ENCODE measurements at places on chromosomes 6 and 20. TPM values are rescaled to one million over a fixed set of nuclear protein-coding genes. Genes with fewer than 3 reads are reported as not detected.

GRCh38 chr6:155260686-155261085, 3.1 kb upstream of the CLDN20 start:
- DNase-seq = no peak

DNA sequence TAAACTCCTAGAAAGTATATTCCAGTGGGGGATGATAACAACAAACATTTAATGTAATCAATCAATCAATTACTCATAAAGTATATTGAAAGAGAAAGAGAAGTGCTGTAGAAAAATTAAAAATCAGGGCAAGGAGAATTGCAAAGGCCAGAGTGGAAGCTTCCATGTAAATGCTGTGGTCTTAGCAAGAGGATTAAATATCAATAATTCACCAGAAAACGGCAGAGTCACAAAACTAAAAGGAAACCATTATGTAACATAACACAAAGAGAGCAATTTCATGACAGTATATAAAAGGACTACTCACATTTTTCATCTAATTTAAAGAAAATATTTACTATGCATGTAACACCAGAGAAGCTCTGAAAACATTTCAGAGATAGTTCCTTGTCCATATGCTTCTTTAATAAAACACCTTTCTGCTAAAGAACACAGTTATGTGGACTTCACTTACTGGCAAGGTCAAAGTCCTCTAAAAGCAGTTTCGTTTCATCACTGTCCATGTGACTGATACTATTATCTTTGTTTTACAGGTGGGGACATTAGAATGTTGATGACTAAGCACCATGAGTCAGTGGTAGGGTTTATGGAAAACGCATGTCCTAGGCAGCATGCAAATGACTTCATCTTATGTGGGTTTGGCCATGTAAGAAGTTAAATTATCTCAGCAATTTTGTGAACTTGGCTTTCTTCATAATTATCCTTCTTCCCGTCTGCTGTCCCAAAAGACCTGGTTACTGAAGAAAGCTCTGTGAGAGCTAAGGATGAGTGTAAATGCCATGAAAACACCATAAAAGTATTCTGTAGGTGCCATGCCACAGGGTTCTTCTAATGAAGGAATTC, 185.8 kb upstream of the TENT5A start:
- no peak for DNase-seq

DNA sequence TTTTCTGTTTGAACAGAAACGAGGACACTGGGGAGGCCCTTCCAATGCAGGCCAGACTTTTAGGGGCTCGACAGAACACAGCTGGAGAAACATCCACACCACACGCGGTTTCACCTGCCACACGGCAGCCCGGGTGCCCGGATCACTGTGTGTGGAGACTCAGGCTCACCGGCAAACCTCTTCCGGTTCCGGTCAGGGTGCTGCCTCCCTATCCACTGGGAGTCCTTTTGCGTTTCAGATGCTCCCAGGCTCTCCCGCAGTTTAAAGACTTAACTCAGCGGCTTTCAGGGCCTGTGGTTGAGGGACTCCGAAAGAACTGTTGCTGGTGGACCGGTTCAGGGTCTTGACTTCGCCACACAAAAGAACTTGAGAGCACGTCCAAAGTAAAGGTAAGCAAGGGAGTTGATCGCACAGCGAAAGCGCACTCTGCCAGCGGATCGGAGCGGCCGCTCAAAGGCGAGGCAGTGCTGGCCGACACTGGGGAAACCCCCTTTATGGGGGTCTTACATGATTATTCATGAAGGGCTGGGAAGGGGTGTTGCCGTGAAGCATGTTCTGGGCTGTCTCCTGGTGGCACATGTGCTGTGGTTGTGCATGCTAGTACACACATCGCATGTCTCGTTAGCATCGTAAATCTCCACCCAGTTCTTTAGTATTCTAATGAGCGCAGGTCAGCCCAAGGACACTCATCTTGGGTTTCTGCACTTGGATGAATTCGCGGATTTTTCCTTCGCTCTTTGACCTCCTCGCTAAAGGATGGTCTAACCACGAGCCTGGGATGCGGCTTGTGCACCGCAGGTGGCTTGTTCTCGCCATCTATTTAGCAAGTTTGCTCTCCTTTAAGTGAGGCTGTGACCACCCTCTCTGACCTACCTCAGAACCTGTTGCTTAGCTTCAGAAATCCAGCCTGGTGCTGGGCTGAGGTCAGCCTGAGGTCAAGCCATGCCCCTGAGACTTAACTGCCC, 180.3 kb downstream of the CDH26 start:
- peak; percentile 83 for DNase-seq

- DNase-seq = no peak
Measured at GRCh38 chr6:16095180-16095579, 33.7 kb upstream of the MYLIP start.

DNA sequence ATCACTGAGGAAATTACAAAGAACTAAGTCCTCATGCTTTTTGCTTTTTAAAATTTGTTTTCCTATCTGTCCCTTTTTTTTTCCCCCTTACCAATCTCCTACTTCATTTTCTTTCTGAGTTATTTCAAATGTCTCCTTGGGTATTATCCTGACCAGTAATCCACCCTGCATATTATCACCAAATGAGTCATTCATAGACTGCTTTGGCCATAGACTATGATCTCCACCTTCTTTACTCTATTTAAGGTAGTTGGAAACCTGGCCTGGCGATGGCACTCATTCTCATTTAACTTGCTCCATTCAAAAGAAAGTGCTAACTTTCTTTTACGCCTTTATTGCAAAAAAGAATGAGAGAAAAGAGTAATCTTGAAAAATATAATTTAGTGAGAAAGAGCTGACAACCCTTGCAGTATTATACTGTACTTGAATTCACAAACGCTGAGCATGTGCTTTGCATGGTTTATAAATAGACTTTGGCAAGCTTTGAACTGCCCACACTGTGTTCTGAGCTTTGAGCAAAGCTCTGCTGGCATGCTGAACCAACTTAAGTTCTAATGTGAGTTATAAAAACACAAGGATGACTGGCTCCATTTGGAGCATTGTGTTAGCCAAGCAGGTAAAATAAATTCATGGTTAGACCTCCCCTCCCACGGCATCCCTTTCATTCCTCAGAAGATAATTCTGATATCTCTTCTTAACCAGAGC, 198.9 kb downstream of the NKAIN2 start:
- DNase-seq = no peak

DNA sequence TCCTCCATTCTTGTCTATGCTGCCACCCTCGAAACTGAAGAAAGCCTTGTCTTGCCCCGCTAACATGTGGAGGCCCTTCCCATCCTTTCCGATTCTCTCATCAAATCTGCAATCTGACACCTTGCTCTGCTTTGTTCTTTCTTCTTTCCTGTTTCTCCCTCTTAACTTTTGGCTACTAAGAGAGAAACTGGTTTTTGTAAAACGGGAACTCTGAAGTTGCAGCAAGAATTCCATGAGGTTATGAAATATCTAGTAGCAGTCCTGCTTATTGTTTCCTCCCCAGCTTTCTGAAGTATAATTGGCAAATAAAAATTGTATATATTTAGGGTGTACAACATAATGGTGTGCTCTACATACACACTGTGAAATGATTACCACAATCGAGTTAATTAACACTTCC, 80.2 kb downstream of the MAP7 start:
- no peak for DNase-seq

The GLP1R gene
- 6.8 TPM for total RNA-seq

DNA sequence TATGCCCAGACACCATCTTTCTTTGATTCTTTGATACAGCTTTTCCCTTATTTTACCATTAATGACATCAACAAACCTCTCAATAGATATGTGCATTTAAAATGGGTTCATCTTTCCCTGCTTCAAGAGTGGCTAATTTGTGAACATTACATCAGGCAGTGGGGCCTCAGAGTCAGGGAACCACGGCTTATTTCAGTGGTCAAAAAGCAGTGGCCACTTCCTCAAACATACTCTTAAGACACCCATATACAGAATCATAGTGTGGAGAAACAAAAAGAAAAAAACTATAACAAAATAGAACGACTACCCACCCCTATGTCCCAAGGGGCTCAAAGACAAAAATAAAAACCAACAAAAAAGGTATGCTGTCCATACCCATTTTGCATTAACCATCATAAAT, 12.9 kb downstream of the SALL4 start:
- DNase-seq = no peak

The AKAP7 gene
- 11.1 TPM for total RNA-seq

GRCh38 chr6:98797217-98797994, 37.0 kb upstream of the POU3F2 start:
- no peak for DNase-seq

DNA sequence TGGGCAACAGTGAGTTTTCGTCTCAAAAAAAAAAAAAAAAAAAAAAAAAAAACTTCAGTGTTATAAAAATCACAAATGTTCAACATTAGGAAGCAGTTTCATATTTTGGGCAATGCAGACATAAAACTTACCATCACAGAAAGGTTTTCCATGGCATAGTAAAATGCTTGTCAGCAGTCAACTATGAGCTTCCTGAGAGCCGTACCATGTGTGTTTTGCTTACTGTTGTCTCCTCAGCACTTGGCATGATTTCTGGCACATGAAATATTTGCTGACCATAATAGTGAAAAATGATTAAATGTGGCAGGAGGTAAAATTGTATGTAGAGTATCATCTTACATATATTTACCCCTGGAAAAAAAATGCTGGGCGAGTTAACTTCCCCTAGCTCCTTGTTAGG, 237.5 kb upstream of the SLC35B3 start:
- no peak for DNase-seq

DNA sequence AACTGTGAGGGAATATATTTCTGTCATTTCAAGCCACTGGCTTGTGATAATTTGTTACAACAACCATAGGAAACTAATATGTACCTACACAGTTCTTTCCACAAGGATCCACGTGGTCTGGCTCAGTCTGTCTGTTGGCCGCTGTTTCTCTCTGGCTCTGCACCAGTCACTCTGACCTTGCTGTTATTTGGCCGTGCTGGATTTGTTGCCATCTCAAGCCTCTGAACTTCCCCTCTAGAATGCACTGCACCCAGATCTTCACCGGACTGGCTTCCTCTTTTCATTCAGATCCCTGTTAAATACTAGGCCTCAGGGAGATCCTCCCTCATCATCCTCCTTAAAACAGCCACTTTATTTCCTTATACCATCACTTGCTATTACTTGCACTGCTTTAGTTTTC, 446.8 kb downstream of the TFAP2B start:
- DNase-seq = no peak

DNA sequence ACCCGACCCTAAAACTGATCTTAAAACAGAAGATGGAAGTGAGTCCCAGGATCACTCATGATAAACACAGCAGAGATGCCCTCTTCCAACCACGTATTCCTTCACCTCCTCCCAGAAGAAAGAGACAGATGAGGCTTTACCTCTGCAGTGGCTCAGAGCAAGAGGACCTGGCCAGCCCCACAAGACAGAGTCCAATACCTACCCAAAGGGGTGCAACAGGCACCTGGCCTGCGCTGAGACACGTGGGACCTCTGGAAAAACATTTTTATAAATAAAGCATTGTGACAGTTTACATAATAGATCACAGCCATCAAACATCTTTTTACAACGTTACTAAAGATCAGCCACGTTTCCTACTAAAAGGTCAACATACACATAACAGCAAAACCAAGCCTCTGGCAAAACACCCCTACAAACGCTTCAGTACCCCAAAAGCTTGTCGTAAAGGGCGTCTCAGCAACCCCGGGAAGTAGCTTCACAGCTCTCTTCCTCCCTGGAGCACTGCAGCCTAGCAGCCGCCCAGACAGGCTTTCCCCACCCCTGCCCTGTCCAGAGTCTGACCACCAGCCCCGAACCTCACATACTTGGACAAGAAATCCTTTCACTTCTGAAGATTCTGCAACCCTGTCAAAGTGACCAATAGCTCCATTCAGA, 2.9 kb downstream of the TAF4 start:
- no peak for DNase-seq

DNA sequence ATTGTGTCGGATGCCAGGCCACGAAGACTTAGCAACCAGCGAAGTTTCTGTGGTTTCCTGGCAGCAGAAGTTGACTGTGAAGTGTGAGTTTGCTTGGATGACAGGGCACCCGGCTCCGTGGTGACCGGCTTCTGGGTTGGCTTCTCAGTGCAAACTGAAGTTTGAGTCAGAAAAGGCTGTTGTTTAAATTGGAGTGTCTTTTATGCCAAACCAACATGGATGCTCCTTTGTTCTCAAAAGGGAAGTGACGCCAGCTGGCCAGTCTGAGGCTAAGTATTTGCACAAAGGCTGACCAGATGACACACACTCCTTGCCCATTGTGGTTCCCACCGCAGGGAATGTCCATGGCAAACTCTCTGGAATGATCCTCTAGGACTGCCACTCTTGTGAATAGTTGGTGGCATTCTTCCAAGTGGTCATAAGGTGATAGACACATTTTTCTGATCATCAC, 164.8 kb upstream of the QKI start:
- no peak for DNase-seq

DNA sequence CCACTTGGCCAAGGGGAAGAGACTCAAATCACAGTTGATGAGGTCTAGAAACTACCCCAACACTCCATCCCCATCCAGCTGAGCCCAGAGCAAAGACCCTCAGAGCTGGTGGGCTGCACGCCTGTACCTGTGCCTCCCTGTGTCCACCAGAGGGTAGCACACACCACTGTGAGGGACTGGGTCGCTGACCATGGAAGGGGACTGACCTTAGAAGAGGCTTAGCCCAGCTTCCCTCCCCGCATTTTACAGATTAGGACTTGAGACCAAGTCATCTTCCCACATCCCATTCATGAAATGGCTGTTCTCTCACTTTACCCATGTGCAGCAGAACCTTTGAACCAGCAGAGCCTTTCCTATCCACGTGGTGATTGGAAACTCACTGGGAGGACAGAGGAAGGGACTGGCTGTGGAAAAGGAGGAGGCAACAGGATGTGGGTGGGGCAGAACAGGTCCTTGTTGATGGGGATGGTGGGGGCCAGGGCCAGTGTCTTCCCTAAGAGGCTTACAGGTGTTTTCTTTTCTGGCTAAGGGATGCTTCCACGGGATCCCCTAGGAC, 44.3 kb downstream of the CPXM1 start:
- DNase-seq = no peak

- no peak for DNase-seq
Measured at GRCh38 chr20:60252866-60253265, 294.6 kb downstream of the CDH26 start.

DNA sequence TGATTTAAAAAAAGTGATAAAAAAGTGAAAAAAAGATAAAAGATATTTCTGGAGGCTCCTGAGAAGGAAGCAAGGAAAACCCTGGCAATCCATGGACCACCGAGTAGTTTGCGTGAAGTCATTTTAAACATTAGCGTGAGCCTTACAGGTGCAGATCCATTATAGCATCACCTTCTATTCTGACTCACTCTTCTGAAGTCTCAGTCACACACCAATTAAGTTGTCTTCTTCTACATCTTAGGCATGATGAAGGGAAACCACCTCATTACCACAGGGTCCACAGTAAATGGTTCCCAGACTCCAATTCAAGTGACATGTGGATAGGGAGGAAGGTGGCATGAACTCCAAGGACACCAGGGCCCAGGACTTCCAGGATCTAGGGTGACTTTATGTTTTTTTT, 99.1 kb downstream of the GJA10 start:
- DNase-seq = no peak

The BPIFB4 gene
- total RNA-seq = not detected

The DYNLT2 gene
- 0.41 TPM for total RNA-seq

All from Right ventricle myocardium inferior (tissue), 1 donor.